ENCODE measurements at places on chromosomes 12 and 14. TPM values are rescaled to one million over a fixed set of nuclear protein-coding genes. Genes with fewer than 3 reads are reported as not detected.

SPX gene
- 4.8 TPM for total RNA-seq

C14orf180 gene
- total RNA-seq, result not detected

CCDC197 gene
- total RNA-seq, result not detected

AMN1 gene
- 3.8 TPM for total RNA-seq

ESRRB gene
- total RNA-seq, result 0.13 TPM

BMP4 gene
- total RNA-seq, result 73.5 TPM

EPYC gene
- 0.76 TPM for total RNA-seq

COCH gene
- total RNA-seq, result 0.13 TPM

GUCY2C gene
- total RNA-seq, result 0.11 TPM

RNF212B gene
- not detected for total RNA-seq
